Peyer's patch (tissue), 4 donors: ENCODE measurements at places on chromosomes 2 and 18. TPM values are rescaled to one million over a fixed set of nuclear protein-coding genes. Genes with fewer than 3 reads are reported as not detected.

- DNase-seq, result no peak
Measured at GRCh38 chr2:162301877-162302276, 16.6 kb downstream of the IFIH1 start.

DNA sequence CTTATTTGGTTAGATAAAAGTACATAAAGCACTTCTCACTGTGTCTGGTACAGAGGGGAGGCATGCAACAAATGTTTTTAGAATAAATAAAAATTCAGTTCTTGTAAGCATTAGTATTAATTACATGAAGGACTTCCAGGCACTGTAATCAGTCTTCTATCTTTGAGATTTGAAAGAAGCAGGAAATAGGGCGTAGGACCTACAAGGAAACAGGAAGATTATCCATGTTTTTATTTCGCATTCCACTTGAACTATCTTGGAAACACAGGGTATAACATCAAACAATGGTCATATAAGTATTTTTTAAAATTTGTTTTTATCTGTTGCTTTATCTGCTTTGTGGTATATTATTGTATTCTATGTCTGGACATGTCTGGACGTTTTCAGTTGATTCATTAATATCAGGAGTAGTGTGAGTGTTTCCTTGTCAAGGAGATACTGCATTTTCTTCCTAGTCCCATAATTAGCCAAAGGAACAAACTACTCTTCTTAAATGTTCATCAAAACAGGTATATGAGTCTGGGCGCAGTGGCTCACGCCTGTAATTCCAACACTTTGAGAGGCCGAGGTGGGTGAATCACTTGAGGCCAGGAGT lies 32.5 kb downstream of the BMPR2 start:
- no peak for DNase-seq

GRCh38 chr2:237044281-237044680 lies 41.4 kb upstream of the COPS8 start:
- no peak for DNase-seq

DNA sequence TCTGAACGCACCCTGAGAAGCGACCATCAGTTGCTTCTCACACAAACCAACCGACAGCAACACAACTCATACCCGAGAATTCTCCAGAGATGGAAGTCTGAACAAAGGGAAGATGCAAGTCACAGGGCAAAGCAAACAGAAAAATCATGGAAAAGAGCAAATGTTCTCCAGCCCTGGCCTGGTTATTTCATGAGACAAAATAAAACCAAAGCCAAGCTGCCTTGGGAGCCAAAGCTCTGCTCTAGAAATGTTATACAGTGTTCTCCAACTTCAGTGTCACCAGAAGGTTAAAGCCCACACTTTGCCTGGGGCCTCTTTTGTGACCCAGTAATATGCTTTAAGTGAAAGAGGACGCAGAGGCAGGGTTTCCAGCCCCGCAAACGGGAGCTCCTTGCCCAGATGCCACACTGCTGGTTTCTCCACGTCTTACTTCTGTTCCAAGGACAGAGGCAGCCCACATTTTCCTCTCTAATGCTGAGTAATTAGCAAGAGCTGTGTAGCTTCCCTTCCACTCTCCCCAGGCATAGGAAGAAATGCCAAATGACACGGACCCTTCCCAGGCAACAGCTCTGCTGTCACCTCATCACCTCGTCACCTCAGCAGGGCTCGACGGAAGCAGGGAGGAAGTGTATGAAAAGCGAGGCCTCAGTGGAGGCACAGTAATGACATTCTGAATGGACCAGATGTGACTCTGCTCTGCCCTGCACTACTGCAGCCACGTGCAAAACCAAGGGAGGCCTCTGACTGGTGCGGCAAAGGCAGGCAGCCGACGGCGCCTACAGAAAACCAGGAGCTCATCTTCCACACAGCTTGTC lies 64.7 kb downstream of the FBXO15 start:
- DNase-seq, result no peak

The VIL1 gene
- total RNA-seq, result 189 TPM
